ENCODE measurements at places on chromosomes 16 and 17. TPM values are rescaled to one million over a fixed set of nuclear protein-coding genes. Genes with fewer than 3 reads are reported as not detected.

DNA sequence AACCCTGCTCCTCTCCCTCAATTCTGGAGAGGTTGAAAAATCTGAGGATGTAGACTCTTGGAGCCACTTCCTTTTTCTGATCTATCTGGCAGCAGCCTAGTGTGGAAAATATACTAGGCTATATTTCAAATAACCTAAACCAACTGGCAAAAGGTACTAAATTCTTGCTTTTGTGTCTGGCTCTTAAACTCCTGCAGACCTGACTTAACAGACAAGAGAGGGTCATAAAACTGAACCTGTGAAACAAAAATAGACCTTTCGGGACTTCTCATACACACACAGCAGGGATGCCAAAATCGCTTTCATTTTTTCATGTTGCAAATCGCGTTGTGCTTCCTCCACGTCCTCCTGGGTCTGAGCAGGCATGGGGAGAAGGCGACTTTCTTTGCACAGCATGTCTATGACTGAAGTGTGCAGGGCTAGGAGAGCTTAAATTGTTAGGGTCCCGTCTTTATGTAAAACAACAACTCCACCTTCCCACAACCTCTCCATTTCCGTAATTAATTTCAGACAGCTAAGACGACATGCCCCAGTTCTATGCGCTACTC lies 520.7 kb upstream of the PSMD7 start:
- DNase-seq = no peak

ERN2 gene
- not detected for total RNA-seq

TPPP3 gene
- total RNA-seq = 29.9 TPM

KIF2B gene
- total RNA-seq = not detected

ORMDL3 gene
- 21.4 TPM for total RNA-seq

SYCE1L gene
- total RNA-seq = not detected

- no peak for DNase-seq
Measured at GRCh38 chr17:71237903-71238538, 882.8 kb upstream of the SOX9 start.

- DNase-seq = no peak
Measured at GRCh38 chr17:49510059-49510719, 15.1 kb downstream of the NGFR start.

DNA sequence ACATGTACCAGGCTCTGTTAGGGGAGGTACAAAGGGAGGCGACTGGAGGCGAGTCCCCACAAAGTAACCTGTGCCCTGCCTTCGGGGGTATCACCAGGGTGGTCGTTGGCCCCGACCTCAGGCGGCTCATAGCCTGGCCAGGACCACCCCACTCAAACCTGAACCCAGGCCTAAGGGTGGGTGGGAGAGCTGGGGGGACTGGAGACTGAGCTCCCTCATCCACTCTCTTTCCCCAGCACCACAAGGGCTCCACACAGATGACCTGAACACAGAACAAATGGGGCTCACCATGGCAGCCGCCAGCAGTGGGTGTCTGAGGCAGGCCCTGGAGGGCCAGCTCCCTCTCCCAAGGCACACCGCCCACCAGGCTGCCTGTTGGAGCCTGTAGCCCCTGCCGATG lies 120.6 kb upstream of the TNRC6C start:
- no peak for DNase-seq

BPTF gene
- total RNA-seq = 48.0 TPM

DNA sequence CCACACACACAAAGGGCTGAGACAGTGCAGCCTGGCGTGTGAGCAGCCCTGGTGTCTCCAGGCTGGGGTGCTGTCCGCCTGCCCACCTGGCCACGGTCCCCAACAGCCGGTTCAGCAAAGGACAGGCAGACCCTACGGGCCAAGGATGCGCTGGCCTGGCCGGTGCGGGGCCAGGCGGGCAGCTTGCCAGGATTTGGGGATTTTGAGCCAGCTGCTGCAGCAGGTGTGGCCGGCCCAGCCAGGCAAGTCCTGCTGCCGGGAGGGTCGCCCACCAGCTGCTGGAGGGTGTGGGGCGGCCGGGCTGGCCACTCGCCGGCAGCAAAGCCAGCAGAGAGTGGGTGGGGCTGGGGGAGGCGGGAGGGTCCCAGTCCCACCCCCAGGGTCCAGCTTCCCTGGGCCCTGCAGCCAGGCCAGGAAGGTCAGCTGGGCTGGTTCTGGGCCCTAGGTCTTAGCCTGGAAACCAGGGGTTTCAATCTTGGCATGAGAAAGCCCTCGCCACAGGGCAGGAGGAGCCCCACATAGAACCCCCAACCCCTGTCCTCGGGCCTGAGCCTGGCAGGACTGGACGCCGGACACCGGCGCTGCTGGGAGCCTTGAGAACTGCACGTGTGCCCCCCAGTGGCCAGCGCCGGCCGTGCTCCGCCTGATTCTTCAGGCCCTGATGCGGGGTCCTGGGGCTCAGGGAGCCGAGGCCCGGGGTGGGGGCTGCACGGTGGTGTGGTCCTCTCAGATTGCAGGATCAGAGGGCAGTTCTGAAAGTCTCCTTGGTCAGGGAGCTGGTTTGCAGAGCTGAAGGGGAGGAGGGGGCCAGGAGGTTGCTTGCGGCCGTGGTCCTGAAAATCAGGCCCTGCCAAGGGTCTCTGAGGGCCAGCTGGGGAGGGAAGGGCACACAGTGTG lies 17.6 kb upstream of the SSTR5 start:
- DNase-seq = peak; percentile 66

GRCh38 chr17:82936768-82937171 lies 96.9 kb upstream of the ZNF750 start:
- DNase-seq = peak; percentile 34

BCO1 gene
- total RNA-seq = not detected

DNA sequence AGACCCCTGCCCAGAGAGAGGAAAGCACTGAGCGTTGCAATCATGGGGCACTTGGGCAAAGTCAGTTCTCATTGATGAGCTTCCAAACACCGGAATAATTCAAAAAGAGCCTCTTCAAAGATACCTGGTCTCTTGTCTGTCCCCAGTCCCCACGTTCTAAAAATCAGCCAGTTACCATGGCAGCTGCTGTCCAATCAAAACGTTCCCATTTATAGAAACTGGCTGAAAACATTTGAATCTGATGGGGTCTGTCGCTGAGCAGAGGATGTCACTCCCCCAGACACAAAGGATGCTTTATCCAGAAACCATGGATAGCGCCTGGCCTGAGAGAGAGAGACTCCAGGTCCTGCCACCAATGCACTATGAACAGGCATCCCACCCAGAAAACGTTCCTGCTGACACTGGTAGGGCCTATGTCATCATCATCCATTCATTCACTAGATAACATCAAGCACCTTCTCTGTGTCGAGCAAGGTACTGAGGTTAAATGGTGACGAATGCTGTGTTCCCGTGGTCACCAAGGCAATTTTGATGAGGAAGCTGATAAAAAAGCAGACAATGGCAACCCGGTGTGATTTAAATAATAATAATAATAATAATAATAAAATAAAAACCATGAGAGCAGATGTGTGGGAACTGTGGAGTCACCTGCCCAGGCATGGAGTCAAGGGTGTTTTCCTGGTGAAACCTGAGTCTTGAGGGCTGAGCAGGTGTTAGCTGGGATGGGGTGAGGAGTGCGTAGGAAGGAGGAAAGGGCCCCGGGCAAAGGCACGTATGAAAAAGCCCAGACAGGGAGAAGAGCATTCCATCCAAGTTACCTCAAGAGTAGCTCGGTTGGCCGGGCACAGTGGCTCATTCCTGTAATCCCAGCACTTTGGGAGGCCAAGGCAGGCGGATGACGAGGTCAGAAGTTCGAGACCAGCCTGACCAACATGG lies 19.0 kb upstream of the CALB2 start:
- DNase-seq = no peak

FNDC8 gene
- total RNA-seq = not detected

GRCh38 chr16:65377195-65377594 lies 255.3 kb upstream of the CDH11 start:
- no peak for DNase-seq

- no peak for DNase-seq
Measured at GRCh38 chr17:47145351-47145750, 43.7 kb downstream of the CDC27 start.

GRCh38 chr17:32586666-32587065 lies 99.9 kb downstream of the CDK5R1 start:
- no peak for DNase-seq

P2RX5 gene
- total RNA-seq = 29.7 TPM

GRCh38 chr17:7856011-7856810 lies 1.1 kb downstream of the NAA38 start:
- peak; percentile 66 for DNase-seq

GRCh38 chr16:72963533-72964315 lies 84.2 kb downstream of the ZFHX3 start:
- DNase-seq = no peak

DNA sequence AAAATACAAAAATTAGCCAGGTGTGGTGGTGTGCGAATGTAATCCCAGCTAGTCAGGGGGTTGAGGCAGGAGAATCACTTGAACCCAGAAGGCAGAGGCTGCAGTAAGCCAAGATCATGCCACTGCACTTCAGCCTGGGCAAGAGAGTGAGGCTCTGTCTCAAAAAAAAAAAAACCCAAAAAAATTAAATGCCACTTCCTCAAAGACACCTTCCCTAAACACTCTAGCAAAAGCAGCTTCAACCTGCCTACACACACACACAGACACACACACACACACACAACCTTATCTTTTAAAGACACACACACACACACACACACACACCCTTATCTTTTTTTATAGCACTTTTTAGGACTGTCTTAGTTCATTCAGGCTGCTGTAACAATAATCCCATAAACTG lies 201.7 kb upstream of the PSMD7 start:
- DNase-seq = no peak

DNA sequence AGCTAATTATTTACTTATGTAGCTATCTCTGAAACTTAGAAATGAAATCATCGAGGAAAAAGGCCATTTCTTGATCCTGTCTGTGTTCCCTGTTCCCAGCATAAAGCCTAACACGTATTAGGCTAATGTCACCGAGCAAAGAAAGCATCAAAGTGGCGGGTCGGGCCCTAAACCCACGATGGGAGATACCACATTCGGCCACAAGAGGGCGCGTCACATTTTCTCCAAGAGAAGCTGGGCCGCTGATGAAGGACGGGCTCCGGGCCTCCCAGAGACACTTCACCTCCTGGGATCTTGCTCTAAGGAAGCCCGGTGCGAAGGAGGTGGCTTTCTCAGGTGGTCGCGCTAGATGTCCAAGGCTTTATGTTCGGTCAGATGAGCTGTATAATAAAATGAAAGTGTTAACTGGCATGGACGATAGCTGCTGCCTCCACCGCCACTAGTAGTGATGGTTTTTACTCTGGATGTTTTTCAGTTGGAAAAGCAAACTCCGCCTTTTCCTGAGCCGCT lies 853 bp upstream of the PDK2 start:
- DNase-seq = peak; percentile 93

GRCh38 chr17:16947470-16947869 lies 24.4 kb downstream of the TNFRSF13B start:
- DNase-seq = no peak

GRCh38 chr16:23893986-23894385 lies 58.2 kb downstream of the PRKCB start:
- no peak for DNase-seq

DNA sequence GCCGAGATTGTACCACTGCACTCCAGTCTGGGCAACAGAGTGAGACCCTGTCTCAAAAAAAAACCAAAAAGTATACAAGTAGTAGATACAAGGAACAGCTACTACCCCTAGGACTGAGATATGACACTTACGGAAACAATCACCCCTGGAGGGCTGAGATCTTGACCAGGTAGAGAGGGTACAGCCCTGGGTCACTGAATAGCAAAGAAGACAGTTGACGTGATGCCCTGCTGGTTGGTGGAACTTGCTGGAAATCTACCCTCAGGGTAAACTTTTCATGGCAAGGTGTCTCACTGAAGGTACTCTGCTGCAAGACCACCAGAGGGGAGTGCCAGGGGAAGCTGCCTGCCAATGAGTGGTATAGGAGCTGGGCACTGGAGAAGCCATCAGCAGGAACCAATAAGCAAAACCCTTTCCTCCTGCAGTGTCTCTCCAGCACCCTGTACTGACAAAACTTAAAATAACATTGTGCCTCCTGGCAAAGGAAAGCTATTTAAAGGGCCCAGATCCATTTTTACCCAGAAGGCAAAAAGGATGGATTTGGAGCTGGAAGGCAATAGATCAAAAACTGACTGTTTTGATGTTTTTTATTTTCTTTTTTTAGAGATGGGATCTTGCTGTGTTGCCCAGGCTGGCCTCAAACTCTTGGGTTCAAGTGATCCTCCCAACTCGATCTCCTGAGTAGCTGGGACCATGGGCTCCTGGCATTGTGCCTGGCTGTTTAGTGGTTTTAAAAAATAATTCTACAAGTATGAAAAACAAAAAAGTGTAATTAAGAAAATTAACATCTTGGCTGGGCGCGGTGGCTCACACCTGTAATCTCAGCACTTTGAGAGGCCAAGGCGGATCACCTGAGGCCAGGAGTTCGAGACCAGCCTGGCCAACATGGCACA lies 11.3 kb upstream of the PDXDC1 start:
- no peak for DNase-seq

DNA sequence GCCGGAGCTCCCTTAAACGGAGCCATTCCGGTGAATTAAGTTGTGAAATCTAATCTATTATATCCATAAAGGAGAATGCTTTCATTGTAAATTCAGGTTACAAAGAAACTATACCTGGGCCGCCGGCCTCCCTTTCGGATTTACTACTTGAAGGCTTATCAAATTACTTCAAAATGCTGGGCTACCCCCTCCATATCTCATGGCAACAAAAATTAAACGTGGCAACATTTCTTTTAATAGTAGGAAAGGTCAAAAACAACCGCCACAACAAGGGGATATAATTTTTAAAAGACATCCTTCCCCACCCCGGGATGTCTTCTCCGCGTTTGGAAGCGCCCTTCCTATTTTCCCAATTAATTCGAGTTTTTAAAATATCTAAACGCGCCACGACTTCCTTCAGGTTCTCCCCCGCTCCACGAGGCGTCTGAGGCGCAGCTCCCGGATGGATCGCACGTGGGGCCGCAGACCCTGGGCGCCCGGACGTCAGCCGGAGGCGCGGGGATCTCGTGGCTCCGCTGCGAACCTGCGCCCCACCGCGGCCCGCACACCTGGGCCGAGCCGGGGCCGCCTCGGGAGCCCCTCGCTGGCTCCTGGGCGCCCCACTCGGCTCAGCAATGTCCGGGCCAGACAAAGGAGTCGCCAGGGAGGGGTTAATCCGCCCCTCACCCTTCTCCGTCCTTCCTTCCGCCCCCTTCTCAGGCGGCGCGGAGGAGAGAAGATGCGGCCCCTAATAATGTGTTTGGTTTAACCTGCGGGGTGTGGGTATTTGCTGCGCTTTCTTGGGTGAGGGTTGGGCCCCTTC lies 47.4 kb upstream of the SLC38A10 start:
- no peak for DNase-seq

TBC1D28 gene
- not detected for total RNA-seq

All from psoas muscle (tissue), 8 donors.